Thyroid gland (tissue), 4 donors: ENCODE measurements at places on chromosomes 11 and 22. TPM values are rescaled to one million over a fixed set of nuclear protein-coding genes. Genes with fewer than 3 reads are reported as not detected.

Gene EIF3M
- 403 TPM for total RNA-seq

Gene WBP2NL
- 5.1 TPM for total RNA-seq

GRCh38 chr11:68688881-68689280, 4.5 kb downstream of the GAL start:
- H3K27ac ChIP-seq, result no peak overlapping the region
- DNase-seq, result no peak
- peaks cover 8% of the 10 kb centered on the region for H3K27me3 ChIP-seq
- H3K36me3 ChIP-seq, result no peaks in the 10 kb centered on the region

GRCh38 chr11:134385774-134386565, 26.1 kb downstream of the B3GAT1 start:
- no peaks in the 10 kb centered on the region for H3K4me1 ChIP-seq
- no peak overlapping the region for H3K4me3 ChIP-seq
- no peaks in the 10 kb centered on the region for H3K27me3 ChIP-seq
- H3K36me3 ChIP-seq, result no peaks in the 10 kb centered on the region

- peaks cover 21% of the 10 kb centered on the region for H3K4me1 ChIP-seq
- no peak for DNase-seq
- no peak overlapping the region for H3K27ac ChIP-seq
- H3K36me3 ChIP-seq, result no peaks in the 10 kb centered on the region
These were observed 53.3 kb upstream of the CLDN5 start for GRCh38 chr22:19577422-19577966.
